Stimulated activated CD4-positive, alpha-beta T cell treated with anti-CD3 and anti-CD28 coated beads, TNF-alpha, amount 100 ng/mL, for 1 hour (primary cell): ENCODE measurements at places on chromosomes 12 and 14.

DNA sequence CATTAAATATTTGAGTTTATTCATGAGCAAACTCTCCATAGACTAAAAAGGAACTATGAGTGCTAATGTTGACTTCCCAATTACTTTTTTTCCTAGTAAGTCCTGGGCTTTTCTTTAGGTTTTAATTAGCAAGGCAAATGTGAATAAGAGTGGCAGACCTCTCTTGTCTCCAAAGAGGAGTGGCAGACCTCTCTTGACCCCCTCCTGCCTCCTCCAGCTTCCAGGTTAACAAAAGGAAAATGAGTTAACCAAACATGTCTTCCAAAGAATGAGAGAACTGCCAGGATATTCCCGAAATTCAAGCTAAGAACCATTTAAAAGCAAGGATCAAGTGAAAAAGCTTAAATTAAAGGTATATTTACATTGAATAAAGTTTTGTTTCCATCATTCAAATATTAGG lies 253.2 kb downstream of the MDGA2 start:
- DNase-seq: no peak

DNA sequence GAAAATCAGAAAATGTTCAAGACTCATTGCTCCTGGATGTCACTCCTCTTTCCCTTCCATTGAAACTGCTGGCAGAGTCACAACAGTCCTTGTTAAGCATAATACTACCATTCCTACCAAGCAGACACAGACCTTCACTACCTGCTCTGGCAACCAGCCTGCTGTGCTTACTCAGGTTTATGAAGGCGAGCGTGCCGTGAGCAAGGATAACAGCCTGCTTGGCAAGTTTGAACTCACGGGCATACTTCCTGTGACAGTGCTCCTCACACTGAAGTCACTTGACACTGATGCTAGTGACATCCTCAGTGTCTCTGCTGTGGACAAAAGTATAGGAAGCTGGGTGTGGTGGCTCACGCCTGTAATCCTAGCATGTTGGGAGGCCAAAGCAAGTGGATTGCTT lies 15.7 kb upstream of the PHETA1 start:
- no peak for DNase-seq

- DNase-seq: no peak
Observed at GRCh38 chr12:44780221-44780790, 95.8 kb downstream of the NELL2 start.

GRCh38 chr12:108884116-108885012 lies 4.5 kb downstream of the DAO start:
- DNase-seq: peak; percentile 51

- no peak for DNase-seq
Observed at GRCh38 chr12:110677982-110678381, 10.9 kb downstream of the HVCN1 start.

DNA sequence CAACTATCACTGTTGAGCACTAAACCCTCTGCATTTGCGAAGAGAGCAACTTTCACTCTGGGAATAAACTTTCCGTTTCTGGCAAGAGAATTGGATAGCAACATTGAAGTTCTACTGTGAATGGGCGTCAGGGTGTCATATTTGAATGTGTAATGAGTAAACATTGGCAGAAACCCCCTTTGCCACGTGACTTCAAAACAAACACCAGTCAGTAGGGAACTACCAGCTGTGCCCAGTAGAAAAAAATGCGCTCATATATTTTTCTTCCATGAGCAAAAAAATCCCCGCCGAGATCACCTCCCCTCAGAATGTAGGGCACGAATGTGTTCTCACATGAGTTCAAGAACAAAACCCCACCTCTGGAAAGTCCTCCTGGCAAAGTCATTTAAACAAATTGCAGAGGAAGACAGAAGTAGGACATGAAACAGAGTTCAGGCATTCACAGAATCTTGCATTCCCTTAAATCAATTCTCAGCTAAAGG lies 80.6 kb downstream of the BTG1 start:
- no peak for DNase-seq

DNA sequence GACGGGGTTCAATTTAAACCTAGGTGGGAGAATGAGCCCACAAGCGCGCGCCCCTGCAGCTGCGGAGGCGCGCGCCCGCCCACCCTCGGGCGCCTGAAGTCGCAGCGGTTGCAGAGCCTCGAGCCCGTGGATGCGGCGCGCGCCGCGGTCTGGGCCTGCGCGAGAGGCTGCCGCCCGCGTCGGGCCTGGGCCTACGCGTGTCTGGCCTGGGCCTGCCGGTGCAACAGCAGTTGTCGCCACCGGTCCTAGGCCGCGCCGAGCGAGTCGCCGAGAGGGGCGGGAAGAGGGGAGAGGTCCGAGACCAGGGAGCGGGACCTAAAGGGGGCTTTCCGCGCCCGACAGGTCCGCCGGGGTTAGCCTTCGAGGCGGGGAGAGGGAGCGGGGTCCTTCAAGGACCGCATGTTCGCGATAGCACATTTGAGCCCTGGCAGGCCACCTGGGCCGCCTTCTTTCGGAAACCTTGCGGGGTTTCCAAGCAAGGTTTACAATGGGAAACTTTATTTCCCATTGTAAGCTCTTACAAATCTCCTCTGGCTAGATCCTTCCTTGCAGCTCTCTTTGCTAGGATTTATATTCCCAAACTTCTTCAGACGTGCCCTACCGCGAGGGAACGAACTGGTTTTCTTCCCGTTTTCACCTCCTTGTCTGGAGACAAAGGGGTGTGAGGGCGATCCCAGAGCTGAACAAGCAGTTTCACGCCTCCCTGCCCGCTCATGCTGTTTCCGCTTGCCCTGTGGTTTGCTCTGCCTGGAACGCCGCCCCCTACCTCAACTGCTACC lies 6.8 kb downstream of the SIX6 start:
- no peak for DNase-seq

DNA sequence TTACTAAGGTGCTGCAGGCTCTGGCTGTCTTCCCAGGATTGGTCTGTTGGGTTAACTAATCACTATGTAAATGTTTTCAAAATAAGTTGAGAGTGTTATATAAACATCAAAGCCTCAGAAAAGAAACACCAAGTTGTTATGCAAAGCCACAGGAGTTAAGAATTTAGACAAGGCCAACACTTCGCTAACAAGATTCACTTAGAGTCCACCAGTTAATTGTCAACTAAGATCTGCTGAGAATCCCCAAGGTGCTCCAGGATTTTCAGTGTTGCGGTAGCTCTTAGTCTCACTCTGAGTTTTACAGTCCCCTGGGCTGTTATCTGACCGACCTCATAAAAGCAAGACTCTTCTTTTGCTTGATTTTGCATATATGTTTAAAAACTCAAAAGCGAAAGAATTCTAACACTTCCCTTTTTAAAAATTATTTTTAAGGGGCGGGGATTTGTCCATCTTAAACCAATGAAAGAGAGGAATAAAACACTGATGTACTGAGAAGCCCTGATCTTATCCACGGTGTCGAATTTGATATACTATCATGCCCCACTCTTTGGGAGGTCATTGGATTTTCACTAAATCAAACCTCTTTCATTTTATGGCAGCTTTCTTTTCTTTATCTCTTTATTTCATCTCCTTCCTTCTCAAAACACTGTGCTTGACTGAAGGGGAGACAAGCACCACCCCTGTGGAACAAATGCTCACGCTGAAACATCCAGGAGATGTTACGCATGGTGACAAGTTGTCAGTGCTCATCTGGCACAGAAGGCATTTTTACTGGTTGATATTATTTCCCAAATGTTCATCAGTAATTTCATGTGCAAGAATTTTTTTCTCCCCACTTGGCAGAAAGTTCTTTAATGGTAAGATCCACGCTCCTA lies 7.0 kb downstream of the NIN start:
- DNase-seq: no peak

DNA sequence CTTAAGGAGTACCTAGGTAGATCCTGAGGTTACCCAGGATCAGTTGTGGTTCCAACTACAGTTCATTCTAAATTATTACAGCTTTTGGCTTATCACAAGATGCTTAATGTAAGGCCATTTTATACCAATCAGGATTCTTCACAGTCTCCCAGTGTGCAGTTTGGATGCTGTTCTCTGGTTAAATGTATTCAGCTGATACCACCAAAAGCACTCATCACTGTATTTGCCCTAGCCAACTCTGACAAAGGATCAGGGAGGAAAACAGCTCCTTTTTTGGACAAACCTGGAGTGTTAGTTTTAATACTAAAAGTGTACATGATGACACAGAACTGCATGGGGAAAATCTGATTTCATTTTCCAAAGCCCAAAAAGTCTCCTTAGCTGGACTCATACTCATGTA lies 19.5 kb downstream of the DMAC2L start:
- no peak for DNase-seq

GRCh38 chr12:69328426-69328825 lies 19.8 kb upstream of the LYZ start:
- no peak for DNase-seq

GRCh38 chr12:8817856-8818255 lies 4.6 kb upstream of the A2ML1 start:
- no peak for DNase-seq

- DNase-seq: no peak
Observed at GRCh38 chr14:54202288-54202687, 194.5 kb upstream of the CDKN3 start.

DNA sequence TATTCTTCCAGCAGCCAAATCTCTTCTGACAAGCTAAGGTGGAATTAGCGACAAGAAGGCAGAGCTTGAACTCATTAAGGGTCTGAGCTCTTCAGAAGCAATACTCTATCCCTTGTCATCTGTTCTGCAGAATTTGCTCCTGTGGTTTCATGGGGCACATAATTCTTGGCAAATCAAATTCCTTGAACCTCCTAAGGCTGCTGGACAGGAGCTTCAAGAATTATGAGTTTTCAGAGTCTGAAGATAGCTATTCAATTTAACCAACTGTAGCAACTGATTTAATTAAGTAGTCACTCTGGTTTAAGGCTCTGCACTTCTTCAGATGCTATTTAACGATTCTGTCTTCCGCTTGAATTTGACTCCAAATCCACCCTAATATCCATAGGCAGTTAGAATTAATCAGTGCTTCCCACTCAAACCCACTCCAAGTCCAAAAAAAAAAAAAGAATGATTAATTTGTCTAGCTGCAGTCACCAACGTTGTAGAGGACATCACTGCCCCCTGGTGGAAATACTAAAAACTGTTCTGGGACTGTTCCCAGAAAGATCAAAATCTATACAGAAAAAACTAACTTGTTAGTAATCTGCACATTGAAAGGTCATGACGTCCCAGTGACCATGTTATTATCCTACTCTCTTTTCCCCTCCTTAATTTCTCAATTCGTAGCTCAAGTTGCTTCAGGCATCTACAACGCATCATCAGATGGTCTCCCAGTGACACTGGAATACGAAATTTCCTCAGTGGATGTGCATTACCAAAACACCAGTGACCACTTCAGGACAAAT lies 169.9 kb downstream of the KIF21A start:
- no peak for DNase-seq

- DNase-seq: no peak
Observed at GRCh38 chr12:104472748-104473147, 16.0 kb downstream of the CHST11 start.

DNA sequence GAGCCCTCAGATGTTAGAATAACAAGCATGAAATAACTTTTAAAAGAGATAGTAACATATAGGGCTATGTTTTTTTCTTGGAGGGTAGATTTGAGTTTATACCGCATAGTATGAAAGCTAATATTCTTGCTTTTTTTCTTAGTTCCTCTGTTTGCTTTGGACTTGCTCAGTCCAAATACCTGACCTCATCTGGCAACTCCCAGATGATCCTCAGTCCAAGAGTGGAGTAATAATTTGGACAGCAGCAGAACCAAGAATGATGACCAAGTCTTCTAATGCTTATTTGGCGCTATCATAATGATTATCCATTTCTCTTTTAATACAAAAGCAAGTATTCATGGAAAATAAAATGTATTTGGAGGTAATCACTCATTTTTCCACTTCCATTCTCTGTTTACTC lies 45.6 kb downstream of the GUCY2C start:
- no peak for DNase-seq

- no peak for DNase-seq
Observed at GRCh38 chr12:31631809-31632208, 27.7 kb upstream of the ETFBKMT start.

GRCh38 chr14:64938972-64939816 lies 3.4 kb downstream of the GPX2 start:
- no peak for DNase-seq

DNA sequence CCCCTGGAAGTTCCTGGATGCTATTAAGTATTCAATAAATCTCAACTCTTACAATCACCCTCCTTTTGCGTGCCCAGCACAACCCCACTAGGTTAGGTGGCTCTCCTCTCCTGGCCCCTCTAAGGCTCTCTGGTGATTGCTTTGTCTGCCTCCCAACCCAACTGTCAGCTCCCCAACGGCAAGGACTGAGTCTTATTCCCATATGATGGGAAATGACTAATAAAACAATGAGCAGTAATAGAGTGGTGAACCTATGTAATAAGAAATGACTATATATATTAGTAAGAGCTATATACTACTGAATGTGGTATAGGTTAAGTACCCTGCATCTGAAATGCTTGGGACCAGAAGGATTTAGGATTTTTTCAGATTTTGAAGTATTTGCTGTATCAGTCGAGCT lies 8.1 kb downstream of the APPL2 start:
- DNase-seq: no peak

DNA sequence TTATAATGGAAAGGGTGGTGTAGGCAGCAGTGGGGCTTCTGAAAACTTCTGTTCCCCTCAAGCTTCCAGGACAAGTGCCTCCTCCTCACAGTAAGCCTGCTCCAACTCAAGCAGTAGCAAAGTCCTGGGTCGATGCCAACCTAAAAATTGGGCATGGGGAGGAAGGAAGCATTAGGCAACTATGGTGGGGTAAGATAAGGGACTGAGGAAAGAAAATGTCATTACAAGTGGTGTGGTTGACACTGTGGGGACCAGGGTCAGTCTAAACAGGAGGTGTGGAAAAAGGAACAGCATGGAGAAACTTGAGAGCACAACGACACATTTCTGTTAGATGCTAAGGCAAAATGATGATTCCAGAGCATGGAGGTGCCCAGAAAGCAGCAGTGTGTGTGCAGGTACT lies 34.9 kb downstream of the WIF1 start:
- no peak for DNase-seq

DNA sequence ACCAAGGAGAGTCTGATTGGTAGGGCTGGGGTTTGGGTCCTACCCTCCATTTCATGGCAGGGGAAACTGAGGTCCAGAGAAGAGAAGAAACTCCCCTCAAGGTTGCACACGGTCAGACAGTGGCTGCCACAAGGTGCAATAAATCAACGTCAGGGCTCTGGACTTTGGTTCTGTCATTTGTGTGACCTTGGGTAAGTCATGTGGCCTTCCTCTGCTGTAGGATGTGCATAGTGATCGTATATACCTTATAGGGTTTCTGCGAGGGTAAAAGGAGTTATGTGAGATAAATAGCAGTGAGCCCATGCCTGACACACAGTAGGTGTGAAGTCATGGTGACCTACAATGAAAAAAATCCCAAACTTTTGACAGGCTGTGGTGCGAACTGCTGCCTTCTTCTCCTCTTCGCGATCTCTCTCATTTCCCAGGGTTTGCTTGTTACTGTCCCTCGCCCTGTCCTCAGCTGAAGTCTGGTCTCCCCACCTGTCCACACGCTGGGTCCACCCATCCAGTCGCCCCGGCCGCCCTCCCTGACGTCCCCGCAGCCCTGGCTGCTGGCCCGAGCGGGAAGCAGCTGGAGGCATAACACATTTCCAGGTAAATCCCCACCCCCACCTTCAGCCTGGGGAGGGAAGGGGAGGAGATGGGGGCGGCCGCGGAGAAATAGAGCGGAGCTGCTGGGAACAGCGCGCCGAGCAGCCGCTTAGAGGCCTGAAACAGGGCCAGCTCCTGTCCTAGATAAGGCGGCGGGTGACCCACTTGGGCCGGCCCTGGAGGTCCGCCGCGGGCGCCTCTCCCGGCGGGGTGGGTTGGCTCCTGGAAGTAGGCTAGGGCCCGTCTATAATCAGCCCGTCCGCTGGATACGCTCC lies 1.8 kb upstream of the FAM222A start:
- no peak for DNase-seq

GRCh38 chr14:81127785-81128184 lies 93.0 kb downstream of the GTF2A1 start:
- no peak for DNase-seq
